Activated CD8-positive, alpha-beta memory T cell treated with anti-CD3 and anti-CD28 coated beads for 1 hour (primary cell): ENCODE measurements at places on chromosomes 6 and 20.

GRCh38 chr6:41728073-41728936, 7.1 kb downstream of the TFEB start:
- DNase-seq, result no peak

DNA sequence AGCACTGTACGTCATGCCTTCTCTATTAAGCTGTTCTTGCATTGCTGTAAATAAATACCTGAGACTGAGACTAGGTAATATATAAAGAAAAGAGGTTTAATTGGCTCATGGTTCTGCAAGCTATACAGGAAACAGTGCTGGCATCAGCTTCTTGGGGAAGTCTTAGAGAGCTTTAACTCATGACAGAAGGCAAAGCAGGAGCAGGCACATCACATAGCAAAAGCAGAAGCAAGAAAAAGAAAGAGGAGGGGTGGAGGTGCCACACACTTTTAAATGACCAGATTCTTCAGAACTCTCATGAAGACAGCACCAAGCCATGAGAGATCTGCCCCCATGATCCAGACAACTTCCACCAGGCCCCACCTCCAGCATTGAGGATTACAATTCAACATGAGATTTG, 30.1 kb downstream of the CYB5R4 start:
- DNase-seq, result no peak

GRCh38 chr20:64079273-64080012, at the start of gene RGS19:
TSS of gene RGS19 (minus strand) at chr20:64079518. CDS start at chr20:64076886, 2,632 bp downstream.
- no peak for DNase-seq

DNA sequence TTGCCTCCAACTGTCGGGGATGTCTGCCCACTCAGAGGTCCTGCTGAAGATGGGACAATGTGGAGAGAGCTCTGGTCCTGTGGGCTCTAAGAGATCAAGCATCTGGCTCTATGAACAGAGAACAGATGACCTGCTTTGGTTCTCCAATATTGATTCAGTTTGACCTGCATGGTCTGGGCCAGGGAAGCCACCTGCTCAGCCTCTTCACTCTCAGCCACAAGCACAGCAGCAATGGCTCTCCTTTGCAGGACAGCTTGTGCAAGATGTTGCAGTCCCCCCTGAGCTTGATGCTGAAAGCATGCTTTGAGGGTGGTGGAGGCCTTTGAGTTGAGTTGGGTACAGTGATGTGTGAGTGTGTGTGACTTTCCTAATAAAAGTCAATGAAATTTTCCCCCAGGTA, 18.6 kb upstream of the MCM3 start:
- DNase-seq, result no peak
